ENCODE measurements at places on chromosomes 5 and 9.

- no peak for DNase-seq
These were observed 163.5 kb downstream of the SEMA6A start for GRCh38 chr5:116411101-116411571.

GRCh38 chr5:50667653-50668595, 1.5 kb downstream of the PARP8 start:
- no peak for DNase-seq

GRCh38 chr5:64632251-64632650, 58.1 kb upstream of the SHISAL2B start:
- no peak for DNase-seq

- no peak for DNase-seq
These were observed 109.5 kb downstream of the PRKACG start for GRCh38 chr9:68904454-68904853.

DNA sequence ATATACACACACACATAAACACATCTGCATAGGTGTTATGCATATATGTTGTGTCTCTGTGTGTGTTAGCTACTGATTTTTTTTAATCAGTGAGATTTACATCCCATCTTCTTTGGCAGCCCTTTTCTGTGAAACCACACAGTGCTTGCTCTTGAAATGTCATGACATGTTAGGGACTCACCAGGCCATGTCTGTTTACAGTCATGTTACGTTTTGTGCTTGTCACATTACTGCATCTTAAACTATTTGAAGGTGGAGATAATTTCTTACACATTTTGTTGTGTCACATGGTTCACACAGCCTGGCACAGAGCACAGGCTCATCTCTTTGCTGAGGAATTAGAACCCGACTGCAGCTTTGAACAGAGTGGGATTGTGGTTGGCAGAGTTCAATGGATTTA, 364.4 kb upstream of the RIOK2 start:
- DNase-seq: no peak

GRCh38 chr9:36640771-36641381, 68.2 kb downstream of the MELK start:
- DNase-seq: no peak

Data from AG09309 (cell line).